ENCODE measurements at places on chromosomes 5 and 9. TPM values are rescaled to one million over a fixed set of nuclear protein-coding genes. Genes with fewer than 3 reads are reported as not detected.

DNA sequence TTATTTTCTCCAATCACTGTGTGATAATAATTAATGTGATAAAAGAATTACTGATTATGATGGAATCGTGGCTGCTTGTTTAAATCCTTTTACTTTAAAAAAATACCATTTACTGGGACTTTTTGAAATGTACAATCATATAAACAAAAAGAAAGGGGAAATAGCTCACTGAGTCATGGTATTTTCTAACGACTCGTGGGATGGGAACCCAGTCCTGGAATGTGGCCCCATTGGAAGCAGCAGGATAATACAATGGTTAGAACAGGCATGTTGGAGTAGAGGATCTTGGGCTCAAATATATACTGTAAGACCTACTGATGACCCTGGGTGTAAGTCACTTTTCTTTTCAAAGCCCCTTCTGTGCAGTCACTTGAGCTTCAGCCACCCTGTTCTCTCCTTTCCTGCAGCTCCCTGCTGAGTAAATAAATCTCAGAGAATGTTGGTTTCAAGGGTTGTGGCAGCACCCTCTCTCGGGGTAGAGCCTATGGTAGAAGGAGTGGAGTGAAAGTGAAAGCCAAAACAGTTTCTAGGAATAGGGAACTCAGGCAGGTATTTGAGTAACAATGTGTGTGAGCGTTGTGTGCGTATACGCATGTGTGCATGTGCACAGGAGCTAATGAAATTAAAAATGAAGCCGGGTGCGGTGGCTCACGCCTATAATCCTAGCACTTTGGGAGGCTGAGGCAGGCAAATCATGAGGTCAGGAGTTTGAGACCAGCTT is 40.8 kb upstream of the LARP1 start:
- no peaks in the 10 kb centered on the region for H3K27me3 ChIP-seq
- no peaks in the 10 kb centered on the region for H3K36me3 ChIP-seq
- peaks cover 11% of the 10 kb centered on the region for H3K4me1 ChIP-seq

DNA sequence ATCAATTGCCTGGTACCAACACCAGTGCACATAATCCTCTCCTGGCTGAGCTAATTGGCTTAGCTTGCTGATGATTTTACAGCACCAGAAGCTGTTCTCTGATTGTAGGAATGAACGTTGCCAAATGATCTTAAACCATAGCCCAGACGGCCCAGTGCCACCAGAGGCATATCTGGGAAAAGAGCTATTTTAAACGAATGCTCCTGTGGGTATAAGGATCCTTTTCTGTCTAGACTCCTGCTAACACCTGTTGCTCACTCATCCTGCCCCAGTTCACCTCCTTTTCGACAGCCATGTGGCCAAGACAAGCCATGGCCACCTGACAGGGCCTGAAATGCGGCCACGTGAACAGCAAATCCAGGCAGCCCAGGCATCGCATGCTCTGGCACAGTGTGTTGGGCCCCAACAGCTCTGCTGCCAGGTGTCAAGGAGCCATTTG is 289.9 kb upstream of the SLC30A5 start:
- no peak overlapping the region for H3K4me3 ChIP-seq
- H3K27ac ChIP-seq = no peak overlapping the region
- H3K27me3 ChIP-seq = no peaks in the 10 kb centered on the region
- no peak for DNase-seq
- no peaks in the 10 kb centered on the region for H3K4me1 ChIP-seq

DNA sequence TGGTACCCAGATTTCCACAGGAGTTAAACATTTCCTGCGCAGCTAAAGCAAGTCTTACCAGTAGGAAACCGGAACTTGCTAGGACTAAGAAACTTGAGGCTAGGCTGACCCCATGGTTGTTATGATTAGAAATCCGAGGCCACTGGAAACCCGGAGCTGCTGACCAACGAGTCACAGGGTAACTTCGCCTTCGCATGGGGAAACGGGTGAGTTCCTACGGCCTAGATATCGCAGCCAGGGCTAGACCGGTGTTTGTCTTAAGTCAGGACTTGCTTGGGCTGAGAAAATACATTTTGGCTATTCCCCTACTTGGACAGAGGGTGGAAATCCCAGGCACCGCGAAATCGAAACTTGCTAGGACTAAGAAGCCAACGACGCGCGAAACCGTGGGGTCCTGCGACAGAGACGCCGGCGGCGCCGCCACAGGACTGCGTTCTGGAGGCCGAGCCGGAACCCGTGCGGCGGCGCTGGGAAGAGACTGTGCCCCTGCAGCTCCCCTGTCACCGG is 1.6 kb upstream of the ANXA2R start:
- H3K36me3 ChIP-seq = no peaks in the 10 kb centered on the region
- peak; percentile 86 for DNase-seq
- peak overlapping the region; percentile 99 for H3K27ac ChIP-seq
- peak overlapping the region; percentile 91 for H3K4me3 ChIP-seq
- H3K4me1 ChIP-seq = peaks cover 2% of the 10 kb centered on the region

GRCh38 chr5:134099939-134100282 is 14.6 kb upstream of the TCF7 start:
- no peaks in the 10 kb centered on the region for H3K36me3 ChIP-seq
- peaks cover 6% of the 10 kb centered on the region for H3K4me1 ChIP-seq
- H3K4me3 ChIP-seq = no peak overlapping the region
- no peaks in the 10 kb centered on the region for H3K27me3 ChIP-seq
- no peak for DNase-seq
- no peak overlapping the region for H3K27ac ChIP-seq

The TSLP gene
- total RNA-seq = not detected

DNA sequence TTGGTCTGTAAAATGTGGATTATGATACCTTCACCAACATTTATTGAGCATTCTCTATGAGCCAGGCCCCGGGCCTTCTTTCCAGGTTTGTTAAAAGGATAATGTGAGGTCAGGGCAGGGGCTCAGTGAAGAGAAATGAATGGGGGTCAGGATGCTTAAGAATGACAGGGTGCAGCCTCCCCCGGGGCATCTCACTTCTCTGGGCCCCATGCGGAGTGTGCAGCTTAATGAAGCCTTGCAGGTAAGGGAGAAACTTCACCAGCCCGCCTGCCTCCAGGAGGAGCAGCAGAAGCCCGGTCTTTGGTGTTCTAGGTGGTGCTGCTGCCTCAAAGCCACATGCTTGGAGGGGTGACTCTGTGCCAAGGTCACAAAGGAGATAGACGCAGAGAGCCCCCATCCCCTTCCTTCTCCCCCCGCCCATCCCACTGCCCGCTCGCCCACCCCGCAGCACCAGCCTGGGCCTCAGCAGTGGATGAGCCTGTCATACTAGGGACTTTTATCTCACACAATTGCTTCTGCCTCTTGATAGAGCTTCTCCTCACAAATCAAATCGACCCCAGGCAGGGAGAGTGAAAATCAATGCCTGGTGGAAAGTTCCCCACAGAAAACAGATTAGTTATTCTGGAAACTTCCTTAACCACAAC is 244.8 kb downstream of the PBX3 start:
- H3K36me3 ChIP-seq = no peaks in the 10 kb centered on the region
- H3K27me3 ChIP-seq = no peaks in the 10 kb centered on the region
- no peak overlapping the region for H3K27ac ChIP-seq
- H3K4me3 ChIP-seq = no peak overlapping the region
- no peaks in the 10 kb centered on the region for H3K4me1 ChIP-seq

The QRFP gene
- total RNA-seq = not detected
